Stimulated activated CD8-positive, alpha-beta memory T cell treated with anti-CD3 and anti-CD28 coated beads, Interleukin-15, amount 100 ng/mL, for 4 hours (primary cell): ENCODE measurements at places on chromosomes 5 and 9.
A peak's percentile ranks its signal among the peaks of the same experiment; 100 is the strongest.

DNA sequence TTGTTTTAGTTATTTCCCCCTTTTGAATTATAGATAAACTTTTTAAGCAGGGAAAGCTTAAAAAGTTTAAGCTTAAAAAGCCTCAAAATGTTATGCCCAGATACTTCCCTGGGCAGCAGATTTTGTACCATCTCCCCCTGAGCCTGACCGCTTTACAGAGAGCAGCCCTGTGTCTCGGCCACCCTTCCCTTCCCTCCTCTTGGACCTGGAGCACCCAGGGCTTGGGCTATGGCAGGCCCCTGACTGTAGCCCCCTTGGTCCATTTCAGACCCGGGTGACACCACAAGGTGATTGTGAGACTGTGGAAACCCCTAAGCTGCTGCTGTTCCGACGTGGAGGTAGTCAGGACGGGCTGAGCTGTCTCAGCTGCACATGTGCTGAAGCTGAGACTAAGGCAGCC lies 97.7 kb downstream of the RALGPS1 start:
- no peak for DNase-seq

DNA sequence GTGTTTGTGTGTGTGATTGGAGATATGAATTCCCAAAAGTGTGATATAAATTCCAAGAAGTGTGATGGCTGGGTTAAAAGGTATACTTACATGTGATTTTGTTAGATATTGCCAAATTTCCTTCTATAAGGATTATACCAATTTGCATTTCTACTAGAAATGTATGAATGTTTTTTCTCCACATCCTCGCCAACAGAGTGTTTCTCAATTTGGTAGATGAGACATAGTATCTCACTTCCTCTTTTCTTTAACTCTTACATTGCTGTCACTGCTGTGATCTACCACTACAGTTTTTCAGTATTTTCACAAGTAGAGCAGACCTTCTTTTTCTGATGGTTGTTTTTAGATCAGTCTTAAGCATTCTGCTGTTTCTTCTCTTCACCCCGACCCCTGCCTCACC lies 111.3 kb downstream of the FER start:
- DNase-seq = no peak

DNA sequence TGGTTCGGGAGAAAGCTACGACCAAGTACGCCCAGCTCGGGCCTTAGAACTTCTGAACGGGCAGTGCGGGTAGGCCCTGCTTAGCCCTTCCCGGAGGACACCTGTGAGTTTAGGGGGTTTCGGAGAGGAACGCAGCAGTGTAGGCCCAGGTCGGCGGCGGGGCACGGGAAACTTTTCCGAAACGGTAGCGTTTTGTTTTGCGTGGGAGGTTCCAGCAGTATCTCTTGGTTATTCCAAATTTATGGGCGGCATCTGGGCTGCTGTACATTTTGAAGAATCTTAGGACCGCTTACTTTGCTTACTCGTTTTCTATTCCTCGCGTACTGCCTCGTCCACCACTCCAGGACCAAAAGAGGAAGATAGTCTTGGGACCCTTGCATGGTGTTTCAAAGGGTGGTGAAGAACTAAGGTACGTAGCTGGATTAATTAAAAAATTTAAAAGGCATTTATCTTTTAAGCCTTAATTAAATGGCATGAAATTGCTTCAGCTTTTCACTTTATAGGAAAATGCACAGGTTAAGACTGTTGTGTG lies 492 bp downstream of the TENT2 start:
- no peak for DNase-seq

GRCh38 chr9:89804766-89805531 lies 200.1 kb downstream of the GADD45G start:
- DNase-seq = no peak

GRCh38 chr5:135829681-135830383 lies 4.6 kb upstream of the SLC25A48 start:
- no peak for DNase-seq

GRCh38 chr9:28396058-28396457 lies 822.8 kb upstream of the C9orf72 start:
- no peak for DNase-seq

DNA sequence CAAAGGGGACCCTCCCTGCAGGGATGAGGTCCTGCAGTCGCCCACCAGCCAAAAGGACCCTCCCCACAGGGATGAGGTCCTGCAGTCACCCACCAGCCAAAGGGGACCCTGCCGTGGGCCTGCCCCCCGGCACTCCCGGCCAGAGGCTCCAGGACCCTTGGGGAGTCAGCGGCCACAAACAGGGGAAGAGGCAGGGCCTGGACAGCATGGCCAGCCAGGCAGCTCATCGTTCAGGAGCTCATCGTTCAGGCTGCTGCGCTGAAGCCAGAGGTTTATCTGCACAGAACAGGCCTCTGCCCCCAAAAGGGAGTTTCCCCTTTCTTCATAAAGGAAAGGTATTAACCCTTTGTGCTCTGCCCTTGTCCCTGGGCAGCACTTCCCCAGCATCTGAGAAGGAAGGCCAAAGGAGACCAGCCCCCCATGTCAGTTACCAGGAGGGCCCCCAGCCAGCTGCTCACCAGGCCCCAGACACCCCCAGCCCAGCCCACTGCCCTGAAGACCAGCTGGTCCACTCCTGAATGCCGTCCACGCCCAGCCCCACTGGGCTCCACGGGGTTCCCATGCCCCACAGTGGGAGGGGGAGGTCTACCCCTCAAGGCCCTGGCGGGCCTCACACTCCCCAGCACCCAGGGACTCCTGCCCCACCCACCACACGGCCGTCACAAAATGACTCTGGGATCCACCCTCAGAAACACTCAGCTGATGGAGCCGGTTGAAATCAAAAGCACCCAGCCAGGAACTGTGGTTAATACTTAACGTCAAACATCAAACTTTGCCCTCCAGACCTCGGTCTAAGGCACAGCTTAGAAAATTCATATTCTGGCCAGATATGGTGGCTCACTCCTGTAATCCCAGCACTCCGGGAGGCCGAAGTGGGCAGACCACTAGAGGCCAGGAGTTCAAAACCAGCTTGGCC lies 6.3 kb downstream of the SLC12A7 start:
- DNase-seq = peak; percentile 31

DNA sequence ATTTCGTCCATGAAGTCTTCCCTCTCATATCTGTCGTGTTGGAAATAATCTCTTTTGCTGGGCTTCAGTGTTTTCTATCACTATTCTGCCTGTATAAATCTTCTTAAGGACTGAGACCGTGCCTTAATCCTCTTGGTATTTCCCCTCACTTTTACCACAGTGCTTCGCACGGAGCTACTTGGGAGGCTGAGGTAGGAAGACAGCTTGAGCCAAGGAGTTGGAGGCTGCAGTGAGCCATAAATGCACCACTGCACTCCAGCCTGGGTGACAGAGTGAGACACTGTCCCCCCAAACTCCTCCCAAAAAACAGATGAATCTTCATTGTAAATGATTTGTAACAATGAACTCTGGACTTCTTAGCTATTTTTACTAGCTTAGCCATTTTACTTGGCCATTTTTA lies 57.8 kb downstream of the PHAX start:
- no peak for DNase-seq

DNA sequence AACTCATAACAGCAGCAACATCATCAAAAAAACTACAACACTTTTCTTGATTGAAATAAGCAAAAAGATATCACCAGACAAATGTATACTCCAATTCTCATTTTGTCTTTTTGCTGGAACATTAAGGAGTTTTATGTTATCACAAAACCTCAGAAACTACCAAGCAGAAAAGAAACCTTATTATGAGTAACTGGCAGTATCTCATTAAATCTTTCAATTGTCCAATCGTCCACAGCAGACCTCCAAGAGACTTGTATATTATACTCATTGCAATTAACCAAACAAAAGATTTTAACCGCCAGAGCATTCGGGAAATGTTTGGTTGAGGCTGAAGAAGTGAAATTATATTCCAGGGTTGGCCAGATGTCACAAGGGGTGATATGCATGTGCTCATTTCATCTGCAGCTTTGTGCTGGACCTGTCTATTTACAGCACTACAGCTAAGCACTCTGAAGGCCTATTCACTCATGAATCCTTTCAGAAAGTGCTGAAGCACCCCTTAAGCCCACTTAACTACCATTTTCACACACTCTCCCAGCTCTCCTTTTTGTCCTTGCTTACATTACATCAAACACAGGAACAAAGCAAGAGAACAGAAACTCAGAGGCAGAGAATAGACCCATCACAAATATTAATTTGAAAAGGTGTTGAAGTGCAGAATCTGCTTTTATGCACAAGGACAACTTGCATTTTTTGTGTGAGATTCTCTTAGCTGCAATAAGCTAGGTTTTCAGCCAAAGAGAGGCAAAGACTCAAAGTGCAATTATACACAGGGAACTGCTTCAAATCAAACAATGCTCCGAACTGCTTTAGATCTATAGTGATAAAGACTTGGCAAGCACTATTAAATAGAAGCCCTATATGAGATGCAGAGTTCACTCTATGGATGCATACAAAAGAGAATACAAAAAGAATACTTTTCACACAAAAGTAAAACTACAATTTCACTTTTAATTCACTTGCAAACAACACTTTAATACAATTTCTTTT lies 150.4 kb upstream of the POU5F2 start:
- DNase-seq = no peak
